ENCODE measurements at places on chromosomes 12 and 14.

DNA sequence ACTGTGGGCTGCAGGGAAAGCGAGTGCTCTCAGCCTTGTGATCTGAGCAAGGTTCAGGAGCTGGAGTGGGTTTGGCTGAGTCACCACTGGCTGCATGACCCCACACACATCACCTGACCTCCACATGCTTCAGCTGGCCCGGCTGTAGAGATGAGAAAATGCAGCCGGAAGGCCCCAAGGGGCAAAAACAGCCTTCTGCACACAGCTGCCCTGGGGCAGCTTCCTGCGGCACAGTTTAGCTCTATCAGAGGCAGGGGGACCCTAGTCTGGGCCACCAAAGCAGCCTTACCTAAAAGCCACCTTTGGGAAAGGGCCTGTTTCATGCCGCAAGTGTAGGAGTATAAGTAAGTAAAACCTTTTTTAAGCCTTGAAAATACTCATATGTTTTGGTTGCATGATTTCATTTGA is 123.3 kb downstream of the SSPN start:
- no peak for DNase-seq

DNA sequence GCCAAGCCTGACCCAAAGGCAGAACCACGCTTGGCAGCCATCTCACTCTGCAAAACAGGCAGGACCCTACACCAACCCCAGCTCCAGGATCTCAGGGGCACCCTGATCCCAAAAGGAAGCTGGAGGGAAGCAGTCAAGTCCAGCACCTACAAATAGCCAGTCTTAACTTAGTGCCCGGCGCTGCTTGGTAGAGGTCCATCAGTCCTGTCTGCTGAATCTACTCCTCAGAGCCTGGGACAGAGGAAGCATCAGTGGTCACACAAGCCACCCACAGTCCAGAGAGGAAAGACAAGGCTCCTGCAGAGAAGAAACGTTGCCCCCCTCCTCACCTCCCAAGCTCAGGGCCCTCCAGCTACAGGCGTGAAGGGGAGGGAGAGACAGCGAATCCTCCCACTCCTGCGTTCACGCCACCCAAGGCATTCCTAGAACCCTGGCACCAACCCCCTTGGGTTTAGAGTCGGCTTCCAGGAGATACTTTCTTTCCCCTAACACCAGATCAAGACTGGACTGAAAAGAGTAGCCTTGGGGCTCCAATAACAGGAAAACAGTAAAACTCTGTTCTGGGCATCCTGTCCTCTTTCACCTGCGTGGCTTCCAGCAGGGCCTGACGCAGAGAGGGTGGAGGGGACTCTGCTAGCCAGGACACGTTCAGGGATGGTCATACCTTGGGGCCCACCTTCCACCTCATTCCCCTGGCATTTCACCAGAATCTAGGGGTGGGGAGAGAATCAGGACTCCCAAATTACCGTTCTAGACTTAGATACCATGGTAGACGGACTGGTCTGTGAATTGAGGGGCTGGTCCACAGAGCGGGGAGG is 1.2 kb downstream of the PXN start:
- no peak for DNase-seq

- peak; percentile 32 for DNase-seq
Measured at GRCh38 chr12:82910246-82910893, 223.7 kb downstream of the TMTC2 start.

- DNase-seq, result no peak
Measured at GRCh38 chr12:46948936-46949545, 123.2 kb upstream of the SLC38A4 start.

GRCh38 chr14:28770630-28771029 is 4.0 kb downstream of the FOXG1 start:
- peak; percentile 3 for DNase-seq

DNA sequence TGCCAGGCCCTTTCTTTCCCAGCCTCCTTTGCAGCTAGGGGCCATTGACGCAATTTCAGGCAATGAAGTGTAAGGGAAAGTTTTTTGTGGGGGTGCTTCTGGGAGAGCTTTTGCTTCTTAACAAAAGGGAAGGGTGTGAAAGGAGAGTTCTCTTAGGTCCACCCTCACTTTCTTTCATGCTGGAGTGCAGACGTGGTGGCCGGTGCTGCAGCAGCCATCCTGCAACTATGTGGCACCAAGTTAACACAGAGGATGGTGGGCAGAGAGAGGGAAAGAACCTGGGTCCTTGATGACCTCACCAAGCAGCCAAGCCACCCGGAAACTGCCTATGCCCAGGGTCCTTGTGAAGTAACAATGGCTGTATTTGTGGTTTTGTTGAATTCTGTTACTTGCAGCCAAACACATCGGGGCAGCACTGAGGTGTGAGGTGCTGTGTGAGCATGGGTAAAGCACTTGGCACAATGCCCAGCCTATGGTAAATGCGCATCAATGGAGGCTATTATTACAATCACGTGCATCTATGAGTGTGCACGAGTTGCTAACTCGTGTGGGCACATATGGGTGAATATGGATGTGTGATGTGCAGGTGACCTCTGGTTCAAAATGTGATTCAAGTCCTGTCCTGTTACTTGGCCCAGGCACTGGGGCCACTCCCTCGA is 122.6 kb downstream of the CALM1 start:
- DNase-seq, result no peak

DNA sequence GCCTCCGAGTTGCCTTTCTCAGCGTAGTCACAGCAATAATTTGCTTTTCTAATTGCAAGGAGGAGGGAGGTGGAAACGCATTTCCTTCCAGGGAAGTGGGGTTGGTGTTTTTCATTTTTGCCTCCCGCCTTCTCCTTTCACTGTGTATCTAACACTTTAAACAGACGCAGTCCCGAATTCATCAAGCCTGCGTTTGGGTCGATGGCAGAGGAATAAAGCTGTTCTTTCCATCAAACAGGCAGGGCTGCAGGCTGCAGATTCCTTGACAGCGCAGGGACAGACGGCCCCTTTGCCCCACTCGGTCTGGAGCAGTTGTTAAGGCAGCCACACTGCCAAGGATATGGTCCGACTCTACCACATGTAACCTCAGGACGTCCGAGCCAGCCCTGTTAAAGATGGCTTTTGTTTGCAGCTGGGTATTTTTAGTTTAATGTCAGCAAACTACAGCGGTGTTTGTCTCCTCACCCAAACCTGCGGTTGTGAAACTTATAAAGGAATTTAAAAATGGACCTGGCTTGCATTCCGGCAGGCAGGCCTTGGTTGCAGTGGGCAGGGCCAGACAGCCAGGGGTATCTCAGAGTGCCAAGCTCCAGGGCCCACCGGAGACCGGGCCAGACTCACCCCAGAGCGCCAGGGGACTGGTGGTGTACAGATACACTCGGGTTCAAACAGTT is 2.1 kb downstream of the CHST11 start:
- DNase-seq, result peak; percentile 28

- no peak for DNase-seq
Measured at GRCh38 chr12:30095511-30095910, 311.8 kb upstream of the TMTC1 start.

DNA sequence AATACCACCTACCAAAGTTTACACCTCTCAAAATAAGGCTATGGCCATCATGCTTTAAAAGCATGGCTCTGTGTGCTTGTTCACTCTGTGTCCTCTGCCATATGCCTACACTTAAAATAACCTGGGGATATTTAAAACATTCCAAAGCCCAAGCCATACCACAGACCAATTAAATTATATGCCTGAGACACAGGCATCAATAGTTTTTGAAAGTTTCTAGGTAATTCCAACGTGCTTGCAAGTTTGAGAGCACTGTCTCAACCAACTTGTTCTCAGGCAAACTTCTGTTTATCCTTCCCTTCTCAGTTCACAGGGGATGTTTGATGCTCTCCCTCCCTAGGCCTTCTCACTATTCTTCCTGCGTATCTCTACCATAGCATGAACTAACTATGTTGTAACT is 3.4 kb upstream of the FRMD6 start:
- DNase-seq, result no peak

DNA sequence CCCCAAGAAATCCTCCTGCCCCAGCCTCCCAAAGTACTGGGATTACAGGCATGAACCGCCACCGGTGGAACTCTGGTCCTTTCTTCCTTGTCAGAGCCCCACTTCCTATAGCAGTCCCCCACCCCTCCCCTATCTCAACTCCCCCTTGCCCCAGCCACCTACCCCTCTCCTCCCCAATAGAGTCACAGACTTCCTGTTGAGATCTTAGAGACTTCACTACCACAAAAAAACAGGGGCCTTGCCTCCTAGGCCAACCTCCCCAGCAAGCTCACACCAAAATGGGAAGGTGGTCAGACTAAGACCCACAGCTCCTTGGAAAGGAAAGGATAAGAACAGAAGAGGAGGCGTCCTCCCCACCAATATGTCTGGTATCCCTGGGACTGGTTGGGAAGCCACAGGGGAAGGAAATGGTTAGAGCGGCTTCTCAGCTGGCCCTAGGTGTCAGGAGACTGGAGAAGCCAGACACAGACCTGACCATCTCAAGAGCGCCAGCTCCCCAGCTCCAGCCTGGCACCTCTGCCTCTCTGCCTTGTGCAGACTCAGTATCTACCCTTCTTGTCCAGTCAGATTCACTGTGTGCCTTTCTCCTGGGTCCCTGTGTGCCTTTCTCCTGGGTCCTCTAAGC is 8.5 kb downstream of the ITGB7 start:
- DNase-seq, result no peak

DNA sequence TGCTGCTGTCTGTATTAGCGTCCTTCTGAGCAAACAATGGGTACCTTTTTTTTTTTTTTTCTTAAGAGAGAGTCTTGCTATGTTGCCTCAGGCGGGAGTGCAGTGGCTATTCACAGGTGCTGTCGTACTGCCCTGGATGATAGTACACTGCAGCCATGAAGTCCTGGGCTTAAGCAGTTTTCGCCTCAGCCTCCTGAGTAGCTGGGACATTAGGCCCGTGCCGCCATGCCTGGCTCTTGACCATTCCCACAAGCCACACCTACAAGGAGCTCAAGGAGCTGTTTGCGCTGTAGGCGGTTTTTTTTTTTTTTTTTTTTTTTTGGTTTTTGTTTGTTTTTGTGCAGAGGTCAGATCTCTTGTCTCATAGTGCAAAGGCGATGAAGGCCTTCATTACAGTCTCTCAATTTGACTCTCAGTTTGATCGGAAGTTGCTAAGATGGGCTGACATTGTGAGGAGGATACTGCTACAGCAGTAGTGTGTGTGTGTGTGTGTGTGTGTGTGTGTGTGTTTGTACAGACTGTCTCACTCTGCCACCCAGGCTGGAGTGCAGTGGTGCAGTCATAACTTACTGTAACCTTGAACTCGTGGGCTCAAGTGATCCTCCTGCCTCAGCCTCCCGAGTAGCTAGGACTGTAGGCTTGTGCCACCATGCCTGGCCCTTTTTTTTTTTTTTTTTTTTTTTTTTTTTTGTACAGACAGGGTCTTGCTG is 34.2 kb downstream of the TRAF3 start:
- no peak for DNase-seq

DNA sequence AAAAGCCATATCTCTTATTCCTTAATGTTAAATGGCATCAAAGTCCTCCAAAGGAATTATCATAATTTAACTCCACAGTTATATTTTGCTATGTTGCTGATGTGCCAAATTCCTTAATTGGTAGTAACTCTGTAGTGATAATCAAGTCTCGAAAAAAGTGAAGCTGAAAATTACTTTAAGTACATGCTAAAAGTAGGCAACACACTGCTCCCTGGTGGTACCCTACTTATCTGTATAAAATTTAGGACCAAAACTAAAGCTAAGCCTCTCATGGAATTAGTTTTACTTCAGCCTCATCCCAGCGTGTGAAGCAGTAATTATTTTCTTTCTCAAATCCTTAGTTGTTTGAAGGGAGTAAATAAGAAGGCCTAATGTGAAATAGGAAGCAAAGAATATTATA is 132.8 kb downstream of the TTLL5 start:
- DNase-seq, result no peak

DNA sequence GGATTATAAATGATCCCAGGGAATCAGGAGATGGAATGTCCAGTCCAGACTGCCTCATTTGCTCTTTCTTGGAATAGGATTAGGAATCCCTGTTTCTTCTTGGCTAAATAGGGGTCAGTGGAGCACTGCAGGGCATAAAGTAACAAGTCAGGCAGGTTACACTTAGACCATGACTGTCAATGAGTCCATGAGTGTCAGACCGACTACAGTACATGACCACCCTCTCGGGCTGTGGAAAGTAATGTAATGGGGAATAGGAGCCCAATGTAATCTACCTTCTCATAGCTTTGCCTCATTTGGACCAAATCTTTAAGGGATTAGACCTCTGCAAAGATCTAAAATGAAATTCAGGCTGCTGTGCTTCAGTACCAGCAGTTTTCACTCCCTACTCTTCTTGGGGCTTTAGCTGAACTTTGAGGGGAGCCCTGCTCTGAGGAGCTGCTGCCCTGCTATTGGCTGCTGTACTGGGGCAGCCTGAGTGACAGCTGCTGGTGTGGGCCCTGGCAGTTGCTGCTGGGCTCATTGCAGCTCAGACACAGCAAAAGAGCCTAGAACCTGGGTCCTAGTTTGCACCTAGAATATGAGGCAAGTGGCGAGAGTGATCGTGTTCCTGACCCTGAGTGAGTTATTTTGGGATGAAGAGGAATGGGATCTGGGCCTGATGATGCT is 62.2 kb upstream of the OR4E1 start:
- DNase-seq, result no peak

DNA sequence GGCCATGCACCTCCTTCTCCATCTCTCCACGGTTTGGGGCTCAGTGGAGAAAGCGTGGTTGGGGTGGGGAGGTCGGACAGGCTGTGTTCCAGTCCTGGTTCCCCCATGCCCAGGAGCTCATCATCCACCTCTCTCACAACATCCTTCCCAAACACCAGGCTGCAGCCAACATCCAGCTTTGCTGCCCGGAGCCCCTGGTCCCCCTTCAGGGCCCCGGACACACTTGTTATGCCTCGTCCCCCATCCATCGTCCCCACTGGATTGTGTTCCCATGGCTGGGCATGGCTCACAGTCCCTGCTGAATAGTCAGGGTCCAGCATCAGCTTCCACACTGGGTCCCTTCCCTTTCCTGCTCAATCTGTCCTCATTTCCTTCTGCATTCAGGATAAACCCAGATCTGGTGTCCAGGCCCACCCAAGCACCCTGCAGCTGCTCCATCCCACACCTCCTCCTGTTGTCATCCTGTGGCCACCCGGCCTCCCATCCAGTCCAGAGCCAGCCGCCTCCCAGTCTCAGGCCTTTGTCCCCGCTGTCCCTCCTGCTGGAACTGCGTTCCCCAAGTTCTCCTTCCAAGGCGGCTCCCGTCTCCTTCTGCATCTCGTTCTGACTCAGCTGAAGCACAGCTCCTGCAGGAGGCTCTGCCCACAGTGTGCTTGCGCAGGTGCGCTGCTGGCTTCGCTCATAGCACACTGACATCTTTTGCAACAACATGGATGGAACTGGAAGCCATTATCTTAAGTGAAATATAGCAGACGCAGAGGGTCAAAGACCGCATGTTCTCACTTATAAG is 211.4 kb upstream of the RTL1 start:
- DNase-seq, result no peak

DNA sequence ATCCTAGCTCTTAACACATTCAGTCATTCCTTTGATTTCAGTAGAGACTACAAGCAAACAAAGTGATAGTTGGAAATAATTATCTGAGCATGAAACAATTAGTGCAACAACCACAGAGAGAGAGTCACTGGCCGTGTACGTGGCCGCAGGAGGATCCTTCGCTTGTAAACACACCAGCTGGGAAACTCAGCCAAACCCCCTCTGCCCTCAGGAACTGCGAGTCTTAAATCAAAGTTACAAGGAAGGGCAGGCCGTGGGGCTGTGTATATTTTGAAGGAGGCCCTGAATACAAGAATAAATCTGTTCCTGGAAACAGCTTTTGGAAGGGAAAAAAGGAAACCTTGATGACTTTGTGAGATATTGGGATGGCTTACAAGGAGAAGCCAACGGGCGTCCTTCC is 164.5 kb downstream of the ANO2 start:
- no peak for DNase-seq

- peak; percentile 63 for DNase-seq
Measured at GRCh38 chr14:103846543-103847450, 578 bp downstream of the PPP1R13B start.
